Right lobe of liver (tissue), 6 donors: ENCODE measurements at places on chromosomes 3 and 15.

- no peak for DNase-seq
Observed at GRCh38 chr3:58357402-58357801, 24.7 kb downstream of the PXK start.

- no peak for DNase-seq
Observed at GRCh38 chr15:48393645-48394506, 62.6 kb downstream of the DUT start.

- DNase-seq, result no peak
Observed at GRCh38 chr3:21944251-21944650, 193.2 kb upstream of the ZNF385D start.

GRCh38 chr15:88769161-88769971, 33.9 kb upstream of the ACAN start:
- DNase-seq, result no peak

DNA sequence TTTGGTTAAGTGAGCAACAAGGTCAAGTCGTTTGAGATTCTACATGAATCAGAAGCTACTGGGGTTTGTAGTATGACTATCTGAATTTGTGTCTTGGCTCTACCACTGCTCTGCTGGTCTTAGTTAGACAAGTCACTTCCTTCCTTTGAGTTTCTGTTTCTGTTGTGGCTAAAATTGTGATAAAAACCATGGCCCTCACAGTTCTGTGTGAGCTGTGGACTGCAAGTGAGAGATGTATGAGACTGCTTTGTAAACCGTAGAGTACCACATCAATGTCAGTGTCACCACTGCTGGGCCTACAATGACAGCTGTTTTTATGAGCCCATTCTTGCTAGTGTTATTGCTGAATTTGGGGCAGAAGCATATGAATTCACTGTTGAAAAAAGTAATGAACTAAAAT, 32.7 kb downstream of the RARB start:
- DNase-seq, result no peak
